ENCODE measurements at places on chromosomes 2 and 18.
A peak's percentile ranks its signal among the peaks of the same experiment; 100 is the strongest.

GRCh38 chr2:81206216-81206615 lies 901.7 kb upstream of the LRRTM1 start:
- DNase-seq: no peak

DNA sequence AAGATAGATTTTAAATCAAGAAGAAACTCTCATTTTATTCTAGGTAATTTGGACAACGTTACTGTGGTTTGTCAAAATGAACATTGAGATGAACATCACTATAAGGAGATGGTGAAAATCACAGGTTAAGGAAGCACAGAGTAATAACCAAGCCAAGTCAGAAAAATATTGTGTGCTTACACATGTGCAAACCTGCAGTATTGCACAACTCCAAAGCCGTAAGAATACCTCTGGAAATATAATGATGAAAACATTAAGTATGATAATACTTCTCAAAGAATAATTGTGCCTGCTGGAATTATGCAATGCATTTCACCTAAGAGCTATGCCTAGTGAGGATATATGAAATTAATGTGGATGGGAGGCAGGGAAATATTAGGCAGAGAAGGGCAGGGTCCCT lies 21.1 kb upstream of the GALNT5 start:
- no peak for DNase-seq

DNA sequence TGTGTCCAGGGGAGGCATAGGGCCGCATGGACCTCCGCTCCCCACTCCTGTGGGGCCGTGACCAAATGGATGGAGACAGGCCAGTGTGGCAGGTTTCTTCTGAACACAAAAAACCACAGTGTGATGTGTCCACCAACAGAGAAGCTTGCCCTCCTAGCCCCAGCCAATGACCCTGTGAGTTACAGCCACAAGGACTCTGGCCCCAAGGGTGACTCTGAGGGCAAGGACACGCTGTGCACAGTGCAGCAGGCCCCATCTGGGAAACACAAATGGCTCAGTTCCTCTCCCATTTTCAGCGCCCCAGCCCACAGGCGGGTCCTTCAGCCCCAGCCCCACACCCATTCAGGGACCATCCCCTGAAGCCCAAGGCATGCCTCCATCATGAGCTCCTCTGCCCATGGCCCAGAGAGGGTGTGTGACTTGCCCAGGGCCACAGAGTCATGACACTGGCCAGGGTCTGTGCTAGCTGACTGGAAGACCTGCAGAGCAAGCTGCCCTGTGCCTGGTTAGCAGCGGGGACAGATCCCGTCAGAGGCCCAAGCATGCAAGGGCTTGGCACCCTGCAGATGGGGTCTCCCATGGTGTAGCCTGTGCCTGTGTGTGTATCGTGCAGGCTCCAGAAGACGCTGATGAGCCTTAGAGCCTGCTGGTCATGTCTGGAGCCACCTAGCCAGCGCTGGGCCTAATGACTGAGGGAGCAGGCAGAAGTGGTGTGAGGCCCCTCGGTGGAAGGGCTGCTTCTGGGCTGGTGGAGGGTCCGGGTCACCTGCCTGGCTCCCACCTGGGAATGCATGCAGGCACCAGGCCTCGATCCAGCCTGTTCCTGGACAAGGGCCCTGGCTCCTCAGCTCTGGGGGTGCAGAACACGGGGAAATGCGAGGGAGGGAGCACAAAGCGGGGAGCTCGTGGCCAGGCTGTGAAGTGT lies 47.7 kb downstream of the HS6ST1 start:
- DNase-seq: no peak

- no peak for DNase-seq
Measured at GRCh38 chr2:99727199-99727598, 237.4 kb upstream of the REV1 start.

DNA sequence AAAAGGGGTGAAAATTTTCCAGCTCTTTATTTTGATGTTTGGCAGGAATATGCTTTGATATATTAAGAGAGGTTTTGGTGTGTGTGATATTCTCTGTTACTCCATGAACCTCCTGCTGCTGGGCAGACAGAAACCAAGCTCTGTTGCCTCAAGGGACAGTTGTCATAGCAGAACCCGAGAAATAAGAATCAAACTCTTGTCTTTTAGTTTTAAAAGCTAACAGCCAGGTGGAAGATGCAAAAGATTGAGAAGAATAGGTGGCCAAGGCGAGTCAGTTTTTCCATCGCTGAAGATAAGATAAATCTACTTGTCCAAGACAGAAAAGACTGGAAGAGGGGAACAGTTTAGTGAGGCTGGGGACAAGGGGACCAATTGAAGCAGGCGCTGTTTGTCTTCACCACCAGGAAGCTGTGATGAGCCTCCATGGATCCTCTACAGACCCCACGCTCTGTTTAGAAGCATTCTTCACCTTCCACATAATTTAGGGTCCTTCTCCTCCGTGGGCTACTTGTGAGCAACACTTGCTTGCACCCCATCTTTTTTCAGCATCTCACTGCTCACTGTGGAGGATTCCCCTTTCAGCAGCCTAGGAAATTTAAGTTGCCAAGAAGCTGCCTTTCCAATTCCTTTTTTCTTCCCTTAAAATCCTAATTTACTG lies 23.9 kb downstream of the PMAIP1 start:
- no peak for DNase-seq

GRCh38 chr2:60440079-60440766 lies 113.2 kb downstream of the BCL11A start:
- DNase-seq: no peak

DNA sequence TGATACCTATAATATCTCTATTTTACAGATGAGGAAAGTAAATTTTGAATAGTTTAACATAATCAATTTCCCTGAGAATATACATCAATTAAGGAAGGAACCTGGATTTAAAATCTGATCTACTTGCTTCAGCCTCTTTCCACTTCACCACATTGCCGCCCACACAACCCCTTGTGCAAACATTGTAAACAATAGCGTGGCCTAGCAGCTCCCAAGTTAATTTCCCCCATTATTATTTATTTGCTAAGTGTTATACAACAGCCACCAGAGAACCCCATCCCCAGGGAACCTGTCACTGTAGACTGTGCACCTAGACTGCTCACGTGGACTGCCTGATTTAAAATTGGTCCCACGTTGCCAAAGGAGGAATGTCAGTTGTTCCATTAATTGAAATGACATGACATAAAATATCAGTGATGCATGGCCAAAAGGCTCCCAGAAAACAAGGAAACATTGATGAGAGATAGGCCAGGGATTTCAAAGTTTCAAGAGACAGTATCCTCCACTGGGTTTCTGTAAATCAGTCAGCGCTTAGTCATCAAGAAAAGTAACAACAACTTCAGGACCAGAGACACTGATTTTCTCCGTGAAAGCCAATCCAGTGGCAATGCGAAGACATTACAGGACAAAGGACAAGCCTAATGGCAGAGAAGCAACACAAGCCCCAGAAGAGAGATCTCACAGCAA lies 41.3 kb downstream of the SCG2 start:
- DNase-seq: no peak

DNA sequence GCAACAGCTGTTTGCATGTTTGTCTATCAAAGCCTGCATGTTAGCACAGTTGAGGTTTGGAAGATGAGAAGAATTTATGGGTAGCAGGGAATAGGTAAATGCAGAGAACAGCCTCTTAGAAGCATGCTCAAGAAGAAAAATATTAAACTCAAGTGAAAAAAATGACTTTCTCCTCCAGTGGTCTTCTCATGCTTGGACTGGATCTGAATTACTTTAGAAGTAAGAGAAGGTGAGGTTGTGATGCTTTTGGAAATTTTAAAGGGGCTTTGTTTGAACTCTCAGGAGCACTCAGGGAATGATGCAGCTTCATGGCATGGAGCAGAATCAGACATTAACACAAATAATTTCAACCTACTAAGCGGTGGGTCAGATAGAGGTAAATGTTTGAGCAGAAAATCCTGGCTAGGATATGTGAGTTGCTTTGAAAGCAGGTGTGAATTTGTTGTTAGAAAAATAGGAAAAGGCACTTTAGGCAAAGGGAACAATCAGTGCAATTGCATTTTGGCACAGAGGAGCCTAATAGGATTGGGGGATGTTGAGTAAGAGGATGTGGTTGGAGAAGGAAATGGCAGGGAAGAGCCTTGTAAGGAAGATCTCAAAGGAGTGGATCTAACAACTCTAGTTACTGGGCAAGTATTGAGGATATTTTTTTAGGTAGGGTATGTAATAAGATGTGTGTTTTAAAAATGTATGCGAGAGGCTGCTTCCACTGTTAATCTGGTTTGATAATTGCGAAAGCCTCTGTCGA lies 76.3 kb downstream of the DDX1 start:
- no peak for DNase-seq

GRCh38 chr2:72920318-72921087 lies 3.2 kb downstream of the EMX1 start:
- DNase-seq: peak; percentile 36

DNA sequence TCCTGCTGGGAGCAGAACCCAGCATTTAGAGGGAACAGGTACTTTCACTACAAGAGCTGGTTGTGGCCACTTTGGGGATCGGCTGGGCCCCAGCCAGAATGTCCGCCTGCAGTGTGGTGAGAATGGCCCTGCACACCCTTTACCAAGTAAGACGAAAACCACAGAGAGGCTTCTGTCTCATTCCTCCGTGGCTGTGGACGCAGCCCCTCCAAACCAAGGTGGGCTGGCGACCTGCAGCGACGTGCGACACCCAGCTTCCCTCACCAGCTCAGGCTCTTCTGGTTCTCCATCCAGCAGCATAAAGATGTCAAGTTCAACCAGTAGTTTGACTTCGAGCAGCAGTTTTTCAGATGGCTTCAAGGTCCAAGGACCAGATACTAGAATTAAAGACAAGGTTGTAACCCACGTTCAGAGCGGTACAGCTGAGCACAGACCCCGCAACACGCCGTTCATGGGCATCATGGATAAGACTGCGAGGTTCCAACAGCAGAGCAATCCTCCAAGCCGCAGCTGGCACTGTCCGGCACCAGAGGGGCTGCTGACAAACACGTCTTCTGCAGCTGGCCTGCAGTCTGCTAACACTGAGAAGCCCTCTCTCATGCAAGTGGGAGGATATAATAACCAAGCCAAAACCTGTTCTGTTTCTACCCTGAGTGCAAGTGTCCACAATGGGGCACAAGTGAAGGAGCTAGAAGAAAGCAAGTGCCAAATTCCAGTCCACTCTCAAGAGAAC lies 56.2 kb downstream of the WDSUB1 start:
- DNase-seq: no peak

DNA sequence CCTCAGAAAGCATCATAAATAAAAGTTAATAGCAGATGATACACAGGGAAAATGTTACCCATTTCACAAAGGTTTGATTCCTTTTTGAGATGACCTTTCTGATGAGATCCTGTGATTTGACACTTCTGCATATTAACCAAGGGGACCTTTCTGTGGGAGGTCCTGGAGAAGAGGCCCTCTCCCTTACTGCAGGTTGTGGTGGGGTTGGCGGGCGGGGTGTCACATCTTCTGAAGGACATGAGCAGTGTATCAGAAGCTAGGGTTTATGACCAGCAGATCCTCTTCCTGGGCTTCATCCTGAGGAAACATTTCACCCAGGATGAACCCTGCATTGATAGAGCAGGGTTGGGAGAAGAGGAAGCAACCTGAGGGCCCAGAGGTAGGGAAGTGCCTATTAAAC lies 37.2 kb upstream of the SCLY start:
- DNase-seq: no peak

- no peak for DNase-seq
Measured at GRCh38 chr2:147716906-147717305, 127.9 kb upstream of the ACVR2A start.

- DNase-seq: peak; percentile 3
Measured at GRCh38 chr2:192151853-192152252, 42.9 kb downstream of the TMEFF2 start.

DNA sequence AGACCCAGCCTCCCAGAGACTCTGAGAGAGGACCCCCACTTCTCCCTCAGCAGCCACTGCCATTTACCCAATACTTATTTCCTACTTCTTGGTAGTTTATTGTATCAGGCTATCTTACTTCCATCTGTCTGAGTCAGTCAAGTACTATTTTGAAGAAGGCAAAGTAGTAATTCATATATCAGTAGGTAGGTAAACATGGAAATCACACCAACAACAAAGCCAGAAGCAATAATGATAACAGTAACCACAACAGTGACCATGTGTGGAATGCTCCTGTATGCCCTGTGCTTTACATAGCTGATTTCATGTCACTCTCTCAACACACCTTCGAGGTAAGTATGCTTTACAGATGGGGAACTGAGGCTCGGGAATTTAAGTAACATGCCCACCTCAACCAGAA lies 173.0 kb downstream of the BCL11A start:
- DNase-seq: no peak

DNA sequence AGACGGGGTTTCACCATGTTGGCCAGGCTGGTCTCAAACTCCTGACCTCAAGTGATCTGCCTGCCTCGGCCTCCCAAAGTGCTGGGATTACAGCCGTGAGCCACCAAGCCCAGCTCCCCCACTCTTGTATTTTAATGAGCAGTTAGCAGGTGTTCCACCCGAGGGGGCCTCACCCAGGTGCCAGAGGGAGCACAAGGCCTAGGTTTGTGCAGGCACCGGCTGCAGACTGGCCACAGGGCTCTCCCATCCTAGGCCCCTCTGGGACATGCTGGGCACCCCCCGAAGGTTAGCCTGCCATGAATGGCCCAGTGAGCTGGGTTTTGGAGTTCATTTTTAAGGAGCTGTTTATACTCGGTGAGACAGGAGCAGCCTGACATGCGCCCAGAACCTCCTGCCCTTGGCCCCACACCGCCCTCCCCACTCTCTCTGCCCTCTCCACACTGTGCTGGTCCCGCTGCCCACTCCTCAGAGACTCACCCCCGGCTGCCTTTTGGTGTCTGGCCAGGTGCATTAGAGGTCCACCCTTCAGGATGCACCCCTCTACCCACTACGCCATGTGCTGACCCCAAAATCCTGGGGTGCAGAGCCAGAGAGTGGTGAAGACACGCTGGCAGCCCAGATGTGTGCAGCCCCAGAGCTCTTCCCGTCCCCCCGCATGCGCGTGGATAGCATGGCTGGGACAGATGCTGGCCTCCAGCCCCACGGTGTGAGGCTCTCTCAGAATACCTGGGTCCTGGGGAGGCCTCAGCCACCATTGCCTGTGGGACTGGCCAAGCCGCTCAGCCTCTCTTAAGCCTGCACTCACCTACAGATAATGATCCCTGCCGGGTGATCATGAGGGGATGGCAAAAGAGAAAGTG lies 11.2 kb upstream of the KLF11 start:
- no peak for DNase-seq

- DNase-seq: no peak
Measured at GRCh38 chr2:17674817-17675216, 78.8 kb downstream of the SMC6 start.

- DNase-seq: peak; percentile 52
Measured at GRCh38 chr2:60882971-60883753, 1.8 kb downstream of the REL start.

- DNase-seq: no peak
Measured at GRCh38 chr18:41872206-41872605, 82.8 kb upstream of the PIK3C3 start.

DNA sequence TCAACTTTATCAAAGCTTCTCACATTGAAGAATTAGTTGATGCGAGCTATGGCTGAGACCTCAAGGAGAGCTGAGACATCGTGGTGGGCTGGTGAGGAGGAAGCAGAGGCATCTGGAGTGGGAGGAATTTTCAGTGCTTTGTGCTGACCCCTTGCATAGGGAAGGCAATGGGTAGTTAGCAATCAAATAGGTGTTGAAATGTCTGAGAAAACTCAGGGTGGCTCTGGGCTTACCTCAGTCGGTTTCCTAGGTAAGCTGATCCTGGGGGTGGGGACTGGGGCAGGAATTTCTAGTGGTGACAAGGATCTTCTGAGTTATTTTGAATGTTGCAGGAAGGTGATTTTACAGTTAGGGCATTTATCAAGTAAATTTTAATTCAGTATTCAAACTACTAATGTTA lies 20.7 kb upstream of the DPP10 start:
- DNase-seq: no peak

GRCh38 chr2:32715391-32715841 lies 87.6 kb downstream of the TTC27 start:
- peak; percentile 47 for DNase-seq

GRCh38 chr2:28640908-28641300 lies 110.7 kb upstream of the PPP1CB start:
- DNase-seq: no peak

Data from activated CD4-positive, alpha-beta T cell treated with anti-CD3 and anti-CD28 coated beads, Interleukin-10, Interleukin-2, amounts not matched to agents 100 ng/mL and 50 ng/mL, durations not matched to agents 16 hours and 8 hours (primary cell).